Gastroesophageal sphincter (tissue), 4 donors: ENCODE measurements at places on chromosomes 1 and 21.
A peak's percentile ranks its signal among the peaks of the same experiment; 100 is the strongest.

DNA sequence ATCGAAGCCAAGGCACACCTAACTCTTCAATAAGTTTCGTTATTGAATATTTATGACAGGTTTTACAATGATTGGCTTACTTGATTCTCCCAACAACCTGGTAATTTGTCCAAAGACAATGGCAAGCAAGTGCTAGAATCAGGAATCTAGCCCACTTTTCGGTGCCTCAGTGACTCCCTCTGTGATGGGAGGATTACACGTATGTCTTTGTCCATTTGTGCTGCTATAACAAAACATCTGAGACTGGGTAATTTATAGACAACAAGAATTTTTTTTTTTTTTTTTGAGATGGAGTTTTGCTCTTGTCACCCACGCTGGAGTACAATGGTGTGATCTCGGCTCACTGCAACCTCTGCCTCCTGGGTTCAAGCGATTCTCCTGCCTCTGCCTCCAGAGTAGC lies 2.4 kb upstream of the LIN9 start:
- ATAC-seq = no peak
- H3K36me3 ChIP-seq = no peaks in the 10 kb centered on the region
- H3K27ac ChIP-seq = no peak overlapping the region
- H3K4me1 ChIP-seq = peaks cover 24% of the 10 kb centered on the region
- H3K4me3 ChIP-seq = no peak overlapping the region
- H3K27me3 ChIP-seq = no peaks in the 10 kb centered on the region

GRCh38 chr1:30877205-30877912 lies 31.2 kb downstream of the SDC3 start:
- peak; percentile 92 for ATAC-seq
- peaks cover 64% of the 10 kb centered on the region for H3K4me1 ChIP-seq
- no peak overlapping the region for H3K4me3 ChIP-seq
- H3K36me3 ChIP-seq = peaks cover 45% of the 10 kb centered on the region
- H3K27ac ChIP-seq = peak overlapping the region; percentile 80

GRCh38 chr1:211648336-211648735 lies 27.1 kb downstream of the NEK2 start:
- no peak for ATAC-seq
- H3K27me3 ChIP-seq = no peaks in the 10 kb centered on the region
- H3K4me3 ChIP-seq = no peak overlapping the region
- H3K4me1 ChIP-seq = no peaks in the 10 kb centered on the region
- no peaks in the 10 kb centered on the region for H3K36me3 ChIP-seq

GRCh38 chr1:231116738-231117137 lies 45.1 kb upstream of the TRIM67 start:
- no peak for ATAC-seq
- H3K4me3 ChIP-seq = no peak overlapping the region
- no peak overlapping the region for H3K27ac ChIP-seq
- no peaks in the 10 kb centered on the region for H3K4me1 ChIP-seq
- no peaks in the 10 kb centered on the region for H3K36me3 ChIP-seq

DNA sequence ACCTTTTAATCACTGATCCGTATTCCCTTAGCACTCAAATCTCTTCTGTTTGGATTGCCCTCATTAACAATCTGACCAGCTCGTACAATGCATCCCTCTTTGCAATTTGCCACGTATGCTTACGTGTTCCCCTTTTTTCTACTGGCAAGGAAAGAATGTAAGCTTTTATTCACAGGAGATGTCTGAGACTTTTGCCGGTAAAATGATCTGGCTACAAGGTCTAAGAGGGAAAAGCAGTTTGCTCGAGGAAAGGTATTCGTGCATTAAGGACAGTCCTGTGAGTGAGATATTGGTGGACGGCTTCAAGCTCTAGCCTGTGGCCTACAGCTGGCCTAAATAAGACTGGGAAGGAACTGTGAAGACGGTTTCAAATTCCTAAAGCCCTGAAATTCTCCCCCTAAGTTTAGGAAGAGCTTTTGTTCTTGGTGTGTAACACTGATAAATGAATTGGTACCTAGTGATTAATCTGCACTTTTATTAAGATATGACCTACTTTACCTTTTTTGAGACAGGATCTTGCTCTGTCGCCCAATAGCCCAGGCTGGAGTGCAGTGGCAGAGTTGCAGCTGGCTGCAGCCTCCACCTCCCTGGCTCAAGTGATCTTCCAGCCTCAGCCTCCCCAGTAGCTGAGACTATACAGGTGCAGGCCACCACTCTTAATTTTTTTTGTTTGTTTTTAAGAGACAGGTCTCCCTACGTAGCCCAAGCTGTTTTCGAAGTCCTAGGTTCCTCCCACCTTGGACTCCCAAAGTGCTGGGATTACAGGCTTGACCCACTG lies 895 bp upstream of the UBR4 start:
- H3K4me1 ChIP-seq = peaks cover 29% of the 10 kb centered on the region
- peak overlapping the region; percentile 73 for H3K27ac ChIP-seq
- H3K36me3 ChIP-seq = no peaks in the 10 kb centered on the region
- H3K4me3 ChIP-seq = peak overlapping the region; percentile 93

DNA sequence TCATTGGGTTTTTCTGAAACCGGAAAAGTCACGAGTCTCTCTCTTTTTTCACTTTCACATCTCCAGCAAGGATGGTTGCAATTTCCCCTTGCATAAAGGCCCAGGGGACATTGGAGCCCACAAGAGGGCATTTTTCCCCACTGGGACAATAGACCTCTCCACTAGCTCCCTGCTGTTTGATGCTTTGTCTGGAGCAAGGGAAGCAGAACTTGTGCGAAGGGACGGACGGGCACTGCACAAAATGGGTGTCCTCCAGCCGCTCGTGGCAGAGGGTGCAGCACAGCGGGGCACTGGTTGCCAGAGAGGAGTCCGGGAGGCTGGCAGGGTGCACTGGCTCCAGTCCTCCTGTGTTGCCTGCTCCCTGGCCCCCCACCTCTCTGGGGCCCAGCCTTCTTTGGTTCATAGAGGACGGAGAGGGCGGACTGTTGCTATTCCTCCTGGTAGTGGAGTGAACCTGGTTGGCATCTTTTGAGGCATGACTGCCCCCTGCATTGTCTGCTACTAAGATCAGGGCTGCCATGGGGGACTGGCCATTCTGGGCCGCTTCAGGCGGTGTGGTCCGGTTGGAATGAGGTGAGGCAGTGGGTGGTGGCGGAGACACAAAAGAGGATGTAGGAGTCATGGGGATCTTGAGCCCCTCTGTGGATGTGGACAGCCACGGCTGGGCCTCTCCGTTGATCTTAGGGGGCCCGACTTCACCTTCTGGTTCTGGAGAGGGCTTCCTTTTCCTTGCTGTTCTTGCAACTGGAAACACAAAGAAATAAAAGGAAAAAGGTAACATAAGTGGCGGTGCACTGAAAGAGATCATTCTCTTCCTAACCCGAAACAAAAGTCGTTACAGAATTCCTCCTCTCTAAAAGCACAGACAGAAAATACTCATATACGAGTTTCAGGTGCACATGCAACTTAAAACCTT lies 2.6 kb downstream of the IRF2BP2 start:
- peaks cover 14% of the 10 kb centered on the region for H3K36me3 ChIP-seq
- peak overlapping the region; percentile 82 for H3K4me3 ChIP-seq
- no peaks in the 10 kb centered on the region for H3K27me3 ChIP-seq
- ATAC-seq = no peak
- peaks cover 19% of the 10 kb centered on the region for H3K4me1 ChIP-seq

GRCh38 chr1:7644086-7644485 lies 127.0 kb upstream of the VAMP3 start:
- ATAC-seq = no peak
- peaks cover 17% of the 10 kb centered on the region for H3K27me3 ChIP-seq
- no peaks in the 10 kb centered on the region for H3K4me1 ChIP-seq
- H3K27ac ChIP-seq = no peak overlapping the region

DNA sequence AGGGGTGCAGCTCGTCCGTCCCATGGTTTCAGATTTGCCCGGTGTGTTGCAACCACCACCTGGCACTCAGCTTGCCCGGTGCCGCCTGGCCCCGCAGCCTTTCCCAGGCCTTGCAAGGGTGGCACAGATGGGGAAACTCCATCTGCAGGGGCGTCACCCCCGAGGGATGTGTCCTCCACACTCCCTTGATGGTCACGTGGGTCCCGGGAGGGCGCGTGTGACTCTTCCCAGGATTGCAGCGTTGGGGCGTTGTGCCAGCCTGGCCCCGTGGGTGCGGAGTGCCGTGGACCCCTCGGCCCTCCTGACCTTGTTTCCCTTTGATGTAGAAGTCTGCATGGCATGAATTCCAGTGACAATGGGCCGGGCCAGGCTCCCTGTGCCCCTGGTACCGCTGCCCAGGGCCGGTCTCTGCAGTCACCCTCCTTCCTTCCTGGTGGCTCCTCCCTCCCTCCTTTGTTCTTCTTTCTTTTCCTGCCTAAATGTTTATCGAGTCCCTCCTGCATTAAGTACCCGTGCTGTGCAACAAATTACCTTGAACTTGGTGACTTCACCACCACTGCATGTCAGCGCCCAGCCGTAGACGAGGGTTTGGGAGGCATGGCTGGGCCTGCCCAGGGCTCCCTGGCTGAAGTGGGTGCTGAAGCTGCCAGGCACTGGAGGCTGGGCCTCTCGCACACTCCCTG lies 22.9 kb downstream of the RRP1 start:
- ATAC-seq = no peak
- peaks cover 15% of the 10 kb centered on the region for H3K27me3 ChIP-seq
- peak overlapping the region; percentile 18 for H3K4me3 ChIP-seq
- peaks cover 5% of the 10 kb centered on the region for H3K36me3 ChIP-seq
